Suppressor macrophage treated with lipopolysaccharide for 1 hour (primary cell): ENCODE measurements at places on chromosomes 6 and 20.

DNA sequence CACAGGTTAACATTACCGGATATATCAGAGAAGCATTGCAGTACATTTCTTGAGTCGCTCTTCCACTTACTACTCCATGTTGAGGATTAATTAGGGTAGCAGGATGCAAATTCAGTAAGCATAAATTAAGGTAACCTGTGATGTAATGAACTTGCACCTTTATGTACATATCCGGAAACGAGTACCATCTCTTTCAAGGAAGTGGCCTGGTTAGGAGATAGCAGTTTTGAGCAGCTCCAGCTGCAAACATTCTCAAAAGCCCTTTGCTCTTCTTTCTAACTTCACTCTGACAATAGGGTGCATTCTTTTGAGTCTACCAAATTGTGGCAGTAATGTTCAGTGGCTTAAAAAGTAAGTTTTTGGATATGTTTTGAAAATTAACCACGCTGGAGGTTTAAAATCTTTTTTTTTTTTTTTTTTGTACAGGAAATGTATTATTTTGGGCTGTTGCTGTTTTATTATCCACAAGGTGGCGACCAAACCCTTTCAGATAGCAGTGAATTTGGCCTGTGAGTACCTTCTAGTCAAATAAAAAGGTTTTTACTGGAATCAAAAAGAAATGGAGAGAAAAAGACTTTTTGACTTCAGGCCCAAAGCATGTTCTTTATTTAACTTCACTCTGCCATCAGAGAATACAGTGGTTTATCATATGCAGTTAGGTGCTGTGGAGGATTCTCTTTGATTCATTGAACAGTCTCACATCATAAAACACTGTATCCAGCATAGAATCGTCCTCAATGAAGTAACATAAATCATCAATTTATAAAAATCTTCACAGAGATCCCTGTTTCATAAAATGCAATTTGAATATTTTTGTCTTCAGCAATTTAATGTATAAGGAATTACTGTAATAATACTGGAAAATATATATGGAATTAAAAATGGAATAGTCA lies 8.9 kb downstream of the FAM217B start:
- DNase-seq: peak; percentile 73

DNA sequence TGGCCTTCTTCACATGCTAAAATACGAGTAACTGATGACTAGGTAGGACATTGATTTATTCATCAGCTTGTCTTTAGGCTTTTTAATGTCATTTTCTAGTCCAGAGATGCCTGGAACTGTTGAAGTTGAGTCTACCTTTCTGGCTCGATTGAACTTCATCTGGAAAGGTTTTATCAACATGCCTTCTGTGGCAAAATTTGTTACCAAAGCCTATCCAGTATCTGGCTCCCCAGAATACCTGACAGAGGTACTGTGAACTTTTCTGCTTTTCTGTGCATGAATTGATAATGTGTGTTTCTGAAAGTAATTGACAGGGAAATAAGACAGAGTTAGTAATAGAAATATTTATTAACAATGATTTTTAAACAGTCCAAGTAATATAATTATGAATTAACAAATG lies 71.0 kb downstream of the PHF3 start:
- no peak for DNase-seq

- DNase-seq: no peak
These were observed 3.6 kb upstream of the MANBAL start for GRCh38 chr20:37285664-37286374.

DNA sequence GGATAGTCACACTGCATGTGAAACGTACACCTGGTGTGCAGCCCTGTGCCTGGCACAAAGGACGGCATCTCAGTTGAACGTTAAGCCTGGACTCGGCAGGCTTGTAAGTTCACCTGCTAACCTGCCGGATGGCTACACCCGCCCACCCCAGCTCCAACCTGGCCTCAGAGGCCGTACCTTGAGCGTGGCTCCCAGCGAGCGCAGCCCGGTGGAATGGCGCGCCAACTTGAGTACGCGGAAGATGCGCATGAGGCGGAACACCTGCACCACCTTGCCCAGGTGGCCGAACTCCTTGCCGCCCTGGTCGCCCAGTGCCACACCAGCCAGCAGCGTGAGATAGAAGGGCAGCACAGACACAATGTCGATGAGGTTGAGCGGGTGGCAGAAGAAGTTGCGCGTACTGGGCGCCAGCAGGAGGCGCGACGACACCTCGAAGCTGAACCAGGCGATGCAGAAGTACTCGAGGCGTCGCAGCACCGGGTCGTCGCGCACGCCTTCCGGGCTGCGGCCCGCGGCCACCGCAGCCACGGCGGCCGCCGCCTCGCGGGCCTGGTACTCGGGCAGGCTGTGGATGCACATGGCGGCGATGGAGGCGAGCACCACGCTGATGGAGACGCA lies 3.3 kb downstream of the KCNS1 start:
- peak; percentile 79 for DNase-seq

DNA sequence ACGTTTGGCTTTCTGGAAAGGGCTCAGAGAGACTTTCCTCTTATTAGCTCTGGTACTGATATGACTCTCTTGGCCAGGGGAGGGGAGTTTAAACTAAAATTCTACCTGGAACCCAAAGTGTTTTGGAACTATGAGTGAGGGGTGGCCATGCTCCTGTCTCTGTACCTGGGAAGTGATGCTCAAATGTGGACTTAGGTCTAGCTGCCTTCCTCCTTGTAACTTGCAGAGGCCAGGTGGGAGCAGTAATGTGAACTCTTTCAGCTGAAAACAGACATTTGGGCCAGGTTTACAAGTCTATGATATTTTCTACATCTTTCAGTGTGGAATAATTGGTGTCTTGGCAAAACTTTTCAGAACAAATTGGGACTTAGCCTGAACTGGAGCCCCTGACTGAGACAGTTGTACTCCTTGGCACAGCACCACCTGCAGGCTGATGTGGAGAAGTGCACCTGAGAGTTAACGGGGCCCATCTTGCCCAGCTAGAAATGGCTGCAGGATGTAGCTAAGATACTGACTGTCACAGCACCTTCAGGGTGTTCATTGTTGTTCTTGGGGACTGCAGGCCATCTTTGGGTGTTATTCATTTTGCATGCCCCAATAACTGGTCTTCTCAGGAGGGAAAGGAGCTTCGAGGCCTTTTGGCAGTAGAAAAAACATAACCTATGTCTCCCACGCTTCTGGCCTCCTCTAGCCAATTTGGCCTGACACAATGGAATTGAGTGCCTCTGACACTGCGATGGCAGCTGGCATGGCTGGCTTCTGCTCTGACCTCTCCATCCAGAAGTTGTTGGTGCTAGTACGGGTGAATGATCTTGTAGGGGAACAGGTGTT lies 37.1 kb downstream of the CD109 start:
- DNase-seq: peak; percentile 87

GRCh38 chr6:6820641-6821238 lies 232.2 kb downstream of the LY86 start:
- no peak for DNase-seq

- no peak for DNase-seq
These were observed 626.3 kb downstream of the TENT5A start for GRCh38 chr6:81126150-81126549.

- no peak for DNase-seq
These were observed 365.9 kb upstream of the AGPAT4 start for GRCh38 chr6:161639772-161640171.

- DNase-seq: peak; percentile 14
These were observed 67.8 kb downstream of the TNFRSF21 start for GRCh38 chr6:47241742-47242482.

GRCh38 chr6:138821519-138821918 lies 25.6 kb downstream of the ECT2L start:
- no peak for DNase-seq

GRCh38 chr20:34997131-34997561 lies 41.5 kb downstream of the MYH7B start:
- no peak for DNase-seq

DNA sequence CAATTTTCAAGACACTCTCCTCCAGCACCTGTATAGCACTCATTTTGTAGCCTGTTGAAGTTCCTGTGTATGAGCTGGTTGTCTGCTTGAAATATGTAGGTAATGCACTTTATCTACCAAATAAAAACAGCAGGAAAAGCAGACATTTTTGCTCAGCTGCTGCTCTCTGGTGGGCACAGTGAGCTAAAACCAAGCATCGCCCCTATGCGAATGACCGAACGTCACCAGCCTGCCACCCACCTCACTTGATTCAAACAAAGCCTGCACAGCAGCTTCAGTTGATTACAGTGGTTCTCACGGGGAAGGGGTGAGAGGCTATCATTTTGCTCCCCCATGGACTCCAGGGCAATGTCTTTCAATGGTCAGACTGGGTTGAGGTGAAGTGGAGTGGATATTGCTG lies 185.7 kb downstream of the SASH1 start:
- no peak for DNase-seq

GRCh38 chr20:63312690-63313348 lies 19.8 kb downstream of the COL20A1 start:
- no peak for DNase-seq

DNA sequence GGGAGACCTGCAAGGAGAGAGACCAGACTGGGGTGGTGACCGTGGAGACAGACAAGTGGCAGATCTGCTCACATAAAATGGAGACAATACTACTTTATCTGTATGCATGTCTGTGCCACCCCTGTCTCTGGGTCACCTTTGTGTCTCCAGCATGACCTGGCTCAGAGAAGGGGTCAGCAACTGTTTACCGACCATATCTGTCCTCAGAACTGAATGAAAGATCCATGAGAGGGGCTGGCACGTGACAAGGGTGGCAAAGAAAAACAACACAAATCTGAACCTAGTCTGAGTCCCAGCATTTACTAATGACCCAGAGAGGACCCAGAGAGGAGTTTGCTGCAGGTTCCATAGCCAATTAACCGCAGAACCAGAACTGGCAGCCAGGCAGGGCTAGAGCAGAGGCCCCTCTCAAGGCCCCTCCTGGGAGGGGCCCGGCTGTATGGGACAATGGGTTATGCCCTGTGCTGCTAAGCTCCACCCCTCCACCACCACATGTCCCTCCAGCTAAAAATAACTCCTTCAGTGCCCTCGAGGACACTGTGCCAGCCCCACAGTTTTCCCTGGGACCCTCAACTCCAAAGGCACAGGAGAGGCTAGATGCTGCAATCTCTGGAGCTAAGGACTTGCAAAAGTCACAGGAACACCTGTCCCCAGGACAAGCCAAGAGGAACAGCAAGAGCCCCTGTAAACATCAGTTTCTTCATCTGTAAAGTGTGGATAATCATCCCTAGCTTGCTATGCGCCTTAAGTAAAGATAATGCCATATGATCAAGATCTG lies 2.2 kb downstream of the AHCY start:
- no peak for DNase-seq

GRCh38 chr6:35370124-35370741 lies 27.9 kb downstream of the PPARD start:
- DNase-seq: peak; percentile 98

- no peak for DNase-seq
These were observed 8.2 kb upstream of the SLC2A12 start for GRCh38 chr6:134060491-134061106.

DNA sequence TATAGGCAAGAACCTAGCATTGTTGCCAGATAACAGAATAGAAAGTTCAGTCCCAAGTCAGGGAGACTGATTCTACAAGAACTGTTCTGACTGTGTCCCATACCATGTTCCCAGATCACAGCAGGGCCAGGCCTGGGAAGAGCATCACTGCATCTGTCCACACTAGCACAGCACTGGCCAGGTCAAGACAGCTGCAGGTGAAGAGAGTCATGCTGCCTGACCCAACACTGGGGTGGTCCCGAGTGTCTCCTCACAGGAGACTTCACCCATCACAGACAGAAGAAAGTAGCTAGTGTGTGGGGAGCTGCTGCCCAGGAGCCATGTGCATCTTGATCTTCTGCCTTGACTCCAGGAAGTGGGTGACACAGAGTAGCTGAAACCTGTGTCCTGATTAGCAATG lies 1.3 kb upstream of the CST9L start:
- DNase-seq: no peak

GRCh38 chr20:17646209-17646960 lies 35.7 kb downstream of the RRBP1 start:
- DNase-seq: no peak

DNA sequence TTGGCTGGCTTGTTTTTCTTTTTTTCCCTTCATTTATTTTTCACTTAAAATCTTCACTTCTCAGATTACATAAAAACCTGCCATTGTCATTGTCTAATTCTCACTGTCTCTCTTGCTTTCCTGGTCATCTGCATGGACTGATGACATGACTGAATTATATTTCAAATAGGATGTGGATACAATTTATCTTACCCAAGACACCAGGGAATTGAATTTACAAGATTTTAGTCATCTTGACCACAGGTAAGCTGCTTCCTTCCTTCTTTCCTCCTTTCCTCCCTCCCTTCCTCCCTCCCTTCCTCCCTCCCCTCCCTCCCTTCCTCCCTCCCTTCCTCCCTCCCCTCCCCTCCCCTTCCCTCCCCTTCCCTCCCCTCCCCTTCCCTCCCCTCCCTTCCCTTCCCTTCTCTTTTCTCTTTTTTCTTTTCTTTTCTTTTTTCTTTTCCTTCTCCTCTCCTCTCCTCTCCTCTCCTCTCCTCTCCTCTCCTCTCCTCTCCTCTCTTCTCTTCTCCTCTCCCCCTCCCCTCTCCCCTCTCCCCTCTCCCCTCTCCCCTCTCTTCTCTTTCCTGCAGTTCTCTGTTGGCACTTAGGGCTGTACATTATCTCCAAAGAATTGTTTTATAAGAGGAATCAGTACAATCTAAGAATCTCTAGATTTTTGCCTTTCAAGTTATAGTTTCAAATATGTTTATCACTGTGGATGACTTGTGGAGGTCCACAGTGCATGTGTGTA lies 171.5 kb downstream of the CARMIL1 start:
- no peak for DNase-seq

DNA sequence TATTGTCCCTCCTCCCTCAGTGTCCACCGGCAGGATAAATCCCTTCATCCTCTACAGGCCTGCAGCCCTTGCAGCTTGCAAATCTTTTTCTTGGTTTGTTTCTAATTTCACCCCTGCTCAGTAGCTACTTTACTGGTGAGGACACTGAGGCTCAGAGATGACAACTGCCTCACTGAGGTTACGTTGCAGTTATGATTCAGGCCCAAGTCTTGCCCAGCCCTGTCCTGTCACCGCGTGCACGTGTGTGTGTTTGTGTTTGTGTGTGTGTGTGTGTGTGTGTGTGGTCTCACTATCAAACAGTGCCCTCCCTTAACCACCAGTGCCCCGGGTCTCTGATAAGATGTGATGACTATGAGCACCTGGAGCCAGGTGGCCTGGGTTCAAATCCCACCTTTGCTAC lies 21.1 kb downstream of the FAM110A start:
- DNase-seq: no peak

GRCh38 chr6:35905841-35906498 lies 14.9 kb downstream of the SRPK1 start:
- no peak for DNase-seq

- DNase-seq: no peak
These were observed 253.0 kb downstream of the ARID1B start for GRCh38 chr6:157029980-157030690.

DNA sequence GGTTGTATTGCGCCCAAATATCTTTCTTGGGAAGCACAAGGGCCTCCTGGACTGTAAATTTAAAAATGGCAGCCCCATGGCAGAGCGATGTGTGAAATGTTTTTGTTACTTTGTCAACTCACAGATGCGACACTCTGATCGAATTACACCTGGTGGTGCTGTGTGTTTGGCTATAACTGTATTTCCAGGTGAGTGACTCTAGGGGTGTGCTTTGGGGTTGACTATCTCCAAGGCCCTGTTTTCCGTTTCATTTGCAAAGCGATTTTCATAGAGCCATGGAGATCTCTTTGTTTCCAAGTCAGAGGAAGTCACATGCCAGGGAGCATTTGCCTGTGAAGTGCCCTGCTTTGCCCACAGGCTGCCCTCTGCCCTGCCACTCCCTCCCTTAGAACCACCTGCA lies 93.5 kb downstream of the CDC5L start:
- DNase-seq: no peak
